ENCODE measurements at places on chromosomes 2 and 18.
A peak's percentile ranks its signal among the peaks of the same experiment; 100 is the strongest.

GRCh38 chr2:69601179-69601612 lies 42.3 kb downstream of the AAK1 start:
- no peak for DNase-seq

GRCh38 chr18:59941331-59941730 lies 41.5 kb downstream of the PMAIP1 start:
- DNase-seq = no peak

DNA sequence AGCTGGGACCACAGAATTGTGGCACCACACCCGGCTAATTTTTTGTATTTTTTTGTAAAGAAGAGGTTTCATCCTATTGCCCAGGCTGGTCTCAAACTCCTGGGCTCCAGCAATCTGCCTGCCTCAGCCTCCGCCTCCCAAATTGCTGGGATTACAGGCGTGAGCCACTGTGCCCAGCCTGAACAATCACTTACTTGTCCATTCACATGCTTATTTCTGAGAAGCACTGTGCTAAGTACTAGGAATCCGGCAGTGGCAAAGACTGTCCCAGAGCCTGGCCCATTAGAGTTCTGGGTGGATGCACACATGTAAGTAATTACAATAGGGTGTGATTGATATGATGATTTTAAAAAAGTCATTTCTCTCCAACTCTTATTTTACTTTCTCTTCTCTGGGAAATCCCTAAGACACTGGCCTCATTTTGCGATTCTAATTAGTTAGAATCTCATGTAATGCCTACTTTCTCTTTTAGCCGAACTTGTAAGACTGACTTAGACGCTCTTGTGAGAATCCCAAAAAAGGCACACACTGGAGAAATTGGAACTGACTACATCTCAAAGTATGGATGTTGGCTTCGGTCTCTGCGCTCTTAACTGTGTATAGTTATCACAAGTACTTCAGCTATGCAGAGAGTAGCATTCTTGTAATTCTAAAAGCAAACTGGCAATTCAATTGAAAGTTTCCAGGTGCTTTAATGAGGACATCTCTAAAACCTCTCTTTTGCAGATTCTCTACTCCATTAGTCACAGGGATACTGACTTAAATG lies 567.7 kb downstream of the DCC start:
- DNase-seq = no peak

GRCh38 chr2:196743165-196743564 lies 56.3 kb downstream of the GTF3C3 start:
- no peak for DNase-seq

GRCh38 chr18:48216639-48217257 lies 192.4 kb downstream of the ZBTB7C start:
- DNase-seq = peak; percentile 68

GRCh38 chr2:72895759-72896281 lies 8.6 kb downstream of the SPR start:
- DNase-seq = no peak

DNA sequence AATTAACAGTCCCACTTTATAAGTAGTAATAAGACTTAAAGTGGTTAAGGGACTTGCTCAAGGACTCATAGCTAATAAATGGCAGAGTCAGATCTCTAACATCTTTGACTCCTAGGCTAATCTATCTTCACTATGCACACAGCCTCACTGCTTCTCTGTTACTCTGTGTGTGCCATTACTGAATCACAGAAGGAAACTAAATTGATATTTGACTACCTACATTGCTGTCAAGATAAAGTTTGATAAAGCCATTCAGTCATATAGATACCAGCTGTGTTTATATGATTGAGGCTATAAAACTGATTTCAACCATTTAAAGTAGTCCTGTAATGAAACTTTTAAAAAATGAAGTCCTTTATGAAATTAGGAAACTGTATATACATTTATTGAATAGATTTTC lies 10.9 kb downstream of the SLC39A10 start:
- DNase-seq = no peak

DNA sequence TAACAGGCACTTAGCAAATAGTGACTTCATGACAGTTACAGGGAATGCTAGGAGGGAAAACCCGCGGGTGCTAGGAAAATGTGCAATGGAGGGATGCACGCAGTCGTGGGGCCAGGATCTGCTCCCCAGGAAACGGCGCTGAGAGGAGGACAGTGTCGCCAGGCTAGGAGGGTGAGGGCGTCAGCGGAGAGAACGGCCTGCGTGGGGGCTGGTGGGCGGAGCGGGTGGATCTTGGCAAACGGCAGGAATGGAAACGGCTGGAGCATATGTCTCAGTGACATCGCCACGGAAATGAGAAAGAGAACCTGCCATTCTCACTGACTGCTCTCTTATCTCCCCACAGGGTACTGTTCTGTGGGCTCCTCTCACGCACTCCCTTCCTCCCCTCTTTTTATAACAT lies 478.5 kb upstream of the ID2 start:
- no peak for DNase-seq

- no peak for DNase-seq
Measured at GRCh38 chr2:74779265-74779558, 54.7 kb upstream of the HK2 start.

DNA sequence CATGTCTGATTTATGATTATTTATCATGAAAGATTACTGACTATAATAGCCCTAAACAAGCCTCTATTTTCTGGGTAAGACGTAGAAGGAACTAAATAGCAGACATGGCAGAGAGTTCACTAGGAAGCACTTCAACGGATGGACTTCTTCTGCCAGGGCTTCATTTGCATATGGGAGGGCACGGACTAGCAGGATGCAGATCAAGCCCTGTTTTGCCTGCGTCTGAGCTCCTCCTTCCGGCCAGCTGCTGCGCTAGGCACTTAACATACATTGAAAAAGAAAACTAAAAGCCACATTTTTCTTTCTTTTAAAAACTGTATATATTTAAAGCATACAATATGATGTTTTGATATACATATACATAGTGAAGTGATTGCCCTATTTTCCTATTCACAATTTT lies 340.0 kb upstream of the MEX3C start:
- DNase-seq = peak; percentile 35

DNA sequence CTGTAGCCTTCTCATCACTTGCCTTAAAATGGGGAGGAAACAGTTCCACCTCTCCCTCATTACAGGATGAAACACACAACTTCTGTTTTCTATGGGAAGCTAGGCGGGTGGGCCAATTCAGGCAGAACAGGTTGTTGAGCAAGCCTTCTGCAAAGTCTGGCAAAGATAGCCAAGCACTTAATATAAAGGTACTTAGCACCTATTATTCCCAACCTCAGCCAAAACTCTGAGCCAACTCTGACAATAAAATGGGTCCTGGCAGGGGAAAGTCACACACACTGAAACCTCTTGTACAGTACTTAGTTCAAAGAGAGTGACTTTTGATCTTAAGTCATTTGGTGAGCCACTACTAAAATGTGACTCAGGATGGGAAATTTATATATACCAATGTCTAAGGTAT lies 15.8 kb upstream of the SOCS6 start:
- no peak for DNase-seq

GRCh38 chr2:177242121-177242987 lies 22.2 kb downstream of the NFE2L2 start:
- no peak for DNase-seq

DNA sequence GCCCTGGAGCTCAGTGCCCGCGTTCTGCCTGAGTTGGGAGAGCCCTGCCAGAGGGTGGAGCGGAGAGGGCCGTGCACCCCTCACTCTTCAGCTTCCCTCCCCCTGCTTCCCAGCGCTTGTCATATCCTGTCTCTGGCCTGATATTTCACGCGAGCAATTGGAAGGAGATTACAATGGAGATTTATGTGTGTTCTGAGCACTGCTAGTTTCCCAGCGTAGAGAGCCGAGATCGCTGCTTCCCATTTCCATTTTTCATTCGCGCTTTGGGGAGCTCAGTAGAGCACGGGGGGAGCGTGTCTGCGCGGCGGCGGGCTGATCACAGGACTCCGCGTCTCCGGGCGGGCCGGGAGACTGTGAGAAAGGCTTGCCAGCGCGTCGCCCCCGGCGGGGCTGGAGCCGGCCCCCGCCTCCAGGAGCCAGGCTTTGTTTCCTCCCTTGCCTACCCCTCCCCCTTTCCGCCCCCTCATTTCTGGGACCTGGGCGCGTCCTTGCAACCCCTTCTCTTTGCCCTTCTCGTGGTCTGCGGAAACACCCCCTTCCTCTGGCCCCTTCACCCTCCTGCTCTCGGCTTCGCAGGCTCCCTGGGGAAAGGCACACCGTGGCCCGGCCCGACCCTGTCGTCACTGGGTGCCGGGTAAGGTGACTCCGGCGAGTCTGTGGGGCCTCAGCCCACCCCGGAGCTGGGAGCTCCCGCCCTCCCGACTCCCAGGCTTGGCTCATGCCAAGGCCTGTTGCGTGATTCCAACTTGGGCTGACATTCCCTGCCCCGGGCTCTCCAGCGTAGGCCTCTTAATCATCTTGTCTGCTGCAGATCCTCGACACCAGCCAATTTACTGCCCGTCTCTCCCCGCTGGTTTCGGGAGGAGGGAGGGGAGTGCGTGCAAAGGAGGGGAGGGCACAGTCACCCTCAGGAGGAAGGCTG lies 5.8 kb downstream of the DLX2 start:
- DNase-seq = peak; percentile 15

- no peak for DNase-seq
Measured at GRCh38 chr18:75339936-75340605, 87.4 kb downstream of the SMIM21 start.

GRCh38 chr2:10770956-10771750 lies 41.4 kb downstream of the PDIA6 start:
- DNase-seq = peak; percentile 16

DNA sequence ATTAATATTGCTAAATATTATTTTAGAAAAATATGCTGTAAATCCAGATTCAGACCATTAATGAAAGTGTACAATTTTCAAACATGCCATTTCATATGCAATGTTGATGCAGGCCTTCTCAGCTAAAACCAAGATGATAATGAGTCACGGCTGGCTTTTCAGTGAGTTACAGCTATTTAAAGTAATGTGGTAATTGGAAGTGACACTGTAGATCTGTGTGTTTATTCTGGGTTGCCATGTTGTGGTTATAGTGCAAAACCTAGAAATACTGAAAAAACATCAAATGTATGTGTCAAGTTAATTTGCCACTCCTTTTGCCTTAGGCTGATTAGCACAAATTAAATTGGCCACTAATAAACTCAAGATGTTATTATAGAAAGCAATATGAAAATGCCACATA lies 506.6 kb downstream of the ERBB4 start:
- DNase-seq = no peak

DNA sequence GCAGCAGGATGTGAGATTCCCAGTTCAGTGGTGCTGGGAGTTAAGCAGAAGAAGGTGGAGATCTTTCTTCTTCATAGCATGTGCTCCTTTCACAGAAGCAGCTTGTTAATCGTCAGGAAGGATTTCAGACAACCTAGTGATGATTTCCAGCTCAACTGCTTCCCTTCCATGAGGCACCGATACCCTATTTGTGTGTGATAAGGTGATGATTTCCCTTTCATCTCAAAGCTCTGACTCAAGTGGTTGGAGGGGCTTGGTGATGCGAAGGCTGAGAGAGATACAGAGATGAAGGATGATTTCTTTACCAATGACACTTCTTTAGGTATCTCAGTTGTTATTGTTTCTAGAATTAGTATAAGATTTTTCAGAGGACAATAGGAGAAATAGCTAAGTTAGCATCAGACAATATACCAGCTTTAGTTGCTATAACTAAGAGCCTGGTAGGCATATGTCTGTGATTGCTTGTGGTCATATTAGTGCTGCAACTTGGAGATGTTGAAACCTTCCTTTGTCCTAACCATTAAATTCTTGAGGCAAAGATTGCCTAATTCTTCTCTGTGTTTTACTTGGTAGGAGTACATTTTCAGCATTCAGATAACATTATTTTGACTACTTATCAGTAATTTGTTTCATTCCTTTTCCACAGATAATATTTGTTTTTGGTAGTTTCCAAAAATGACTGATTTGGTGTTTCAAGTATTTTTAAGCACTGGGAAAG lies 111.3 kb downstream of the PLCL1 start:
- DNase-seq = no peak

- DNase-seq = no peak
Measured at GRCh38 chr2:125095826-125096225, 1070.7 kb downstream of the CNTNAP5 start.
